Kidney glomerular epithelial cell (primary cell): ENCODE measurements at places on chromosomes 3 and 15.

- DNase-seq, result no peak
These were observed 87.8 kb downstream of the C3orf85 start for GRCh38 chr3:109224333-109224732.

GRCh38 chr3:64214381-64215018 lies 10.8 kb downstream of the PRICKLE2 start:
- peak; percentile 41 for DNase-seq

DNA sequence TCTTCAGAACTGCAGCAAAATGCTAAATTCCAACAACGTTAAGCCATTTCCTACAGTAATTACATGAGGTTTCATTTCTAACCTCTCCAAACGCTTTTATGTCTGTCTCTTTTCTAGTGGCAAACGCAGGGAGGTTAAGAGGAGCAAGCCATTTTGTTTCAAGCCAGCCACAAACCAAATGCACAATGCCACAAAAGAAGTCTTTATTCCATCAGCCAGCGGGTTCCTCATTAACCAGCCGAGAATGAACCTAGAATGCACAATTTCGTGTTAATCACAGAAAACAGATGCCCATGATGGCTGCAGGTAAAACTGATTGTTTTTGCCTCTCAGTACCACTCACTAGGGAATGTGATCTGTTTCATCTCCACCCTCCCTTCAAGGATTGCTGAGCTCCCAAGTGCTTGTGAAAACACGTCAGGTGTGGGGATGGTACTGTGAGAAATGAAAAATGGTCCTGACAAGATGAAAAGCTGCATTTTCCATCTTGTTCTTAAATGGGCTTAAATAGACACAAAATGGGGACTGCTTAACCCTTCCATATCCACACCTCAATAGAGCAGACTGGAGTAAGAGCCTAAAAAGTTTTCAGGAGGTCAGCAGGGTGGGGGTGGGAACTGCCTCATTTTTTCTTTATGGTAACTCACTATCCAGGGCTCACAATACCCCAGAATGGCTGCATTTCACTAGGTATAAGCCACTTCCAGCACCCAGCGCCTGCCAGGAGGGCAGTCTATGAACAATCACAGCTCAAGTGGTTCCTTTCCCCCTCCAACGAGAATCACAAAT lies 277.1 kb downstream of the MAGI1 start:
- no peak for DNase-seq

GRCh38 chr15:68252925-68253534 lies 23.5 kb upstream of the CLN6 start:
- peak; percentile 77 for DNase-seq

GRCh38 chr3:161914703-161915417 lies 418.3 kb downstream of the OTOL1 start:
- DNase-seq, result peak; percentile 89

DNA sequence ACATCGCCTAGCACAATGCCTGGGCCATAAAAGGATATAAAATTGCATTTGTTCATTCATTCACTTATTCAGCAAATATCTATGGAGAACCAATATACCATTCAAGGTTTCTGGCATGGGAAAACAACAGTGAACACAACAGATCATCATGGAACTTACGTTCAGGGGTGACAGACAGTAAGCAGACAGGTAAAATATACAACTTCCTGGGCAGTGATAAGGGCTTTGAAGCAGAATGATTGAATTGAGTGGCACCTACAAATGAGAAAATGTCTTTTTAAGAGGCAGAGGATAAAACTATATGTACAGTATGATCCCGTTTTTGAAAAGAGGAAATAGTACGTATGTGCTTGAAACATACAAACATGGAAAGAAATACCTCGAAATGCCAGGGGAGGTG lies 39.2 kb downstream of the CMTM7 start:
- no peak for DNase-seq

DNA sequence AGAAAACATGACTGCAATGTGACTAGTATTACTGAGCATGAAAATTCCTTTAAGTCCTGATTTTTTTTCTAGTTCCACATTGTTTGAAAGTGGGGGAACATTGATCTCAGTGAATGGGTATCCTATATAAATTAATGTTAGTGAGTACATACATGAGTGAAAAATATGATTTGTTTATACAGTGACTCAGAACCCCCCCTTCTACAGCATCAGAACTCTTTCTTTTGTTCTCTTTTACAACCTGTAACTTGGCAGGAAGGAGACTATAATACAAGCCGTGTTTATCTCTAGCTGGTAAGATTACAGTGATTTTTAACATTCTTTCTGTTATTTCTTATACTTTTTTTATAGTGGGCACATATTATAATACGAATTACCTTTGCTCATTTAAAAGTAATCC lies 384.7 kb downstream of the PDCD6IP start:
- DNase-seq, result no peak

DNA sequence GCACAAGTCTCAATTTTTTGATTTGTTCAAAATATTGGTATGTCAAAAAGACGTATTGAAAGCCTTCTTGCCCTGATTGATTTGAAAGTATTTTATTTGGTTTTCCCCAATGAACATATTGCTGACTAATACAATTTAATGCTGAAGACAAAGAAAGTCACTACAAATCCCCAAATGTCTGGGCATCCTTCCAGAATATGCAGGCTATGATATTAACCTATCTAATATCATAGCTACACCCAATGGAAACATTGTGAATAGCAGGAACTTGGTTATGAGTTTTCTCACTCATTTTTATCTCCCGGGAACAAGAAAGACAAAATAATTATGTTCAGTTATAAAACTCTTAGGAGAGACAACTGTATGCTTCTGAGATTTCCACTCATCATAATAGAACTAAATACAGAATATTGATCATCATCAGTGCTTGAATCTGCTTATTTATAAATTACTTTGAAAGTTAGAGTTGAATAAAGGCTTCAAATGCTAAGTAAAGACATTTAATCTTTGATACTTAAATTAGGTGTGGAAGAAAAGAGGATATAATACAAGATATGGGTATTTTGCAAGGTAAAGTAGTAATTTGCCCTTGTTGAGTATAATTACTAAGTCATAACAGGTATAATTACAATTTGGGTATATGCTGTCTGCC lies 483.9 kb downstream of the RBMS3 start:
- DNase-seq, result peak; percentile 35

- DNase-seq, result peak; percentile 28
These were observed 185.7 kb upstream of the THRB start for GRCh38 chr3:24680214-24680967.
